Aortic smooth muscle cell (primary cell): ENCODE measurements at places on chromosomes 4 and X. TPM values are rescaled to one million over a fixed set of nuclear protein-coding genes. Genes with fewer than 3 reads are reported as not detected.

The ITM2A gene
- total RNA-seq, result 0.13 and 1.4 TPM in 2 replicates

The LETM1 gene
- 60.2 and 94.9 TPM in 2 replicates for total RNA-seq

The SLC6A8 gene
- 9.5 and 11.9 TPM in 2 replicates for total RNA-seq

The PCDH18 gene
- total RNA-seq, result 73.7 and 134 TPM in 2 replicates

The MAGEA10 gene
- not detected in 2 replicates for total RNA-seq

The LRP2BP gene
- 0.56 and 0.79 TPM in 2 replicates for total RNA-seq

The C4orf51 gene
- total RNA-seq, result not detected in 2 replicates

The RHOH gene
- not detected in 2 replicates for total RNA-seq

The FGD1 gene
- 3.2 and 4.7 TPM in 2 replicates for total RNA-seq

The GABRA4 gene
- total RNA-seq, result under 0.01 and 0.12 TPM in 2 replicates
